ENCODE measurements at places on chromosomes 1 and 21.

GRCh38 chr1:182595641-182596240, 6.7 kb upstream of the RNASEL start:
- no peak for DNase-seq

GRCh38 chr1:2496087-2496622, 20.1 kb downstream of the PLCH2 start:
- no peak for DNase-seq

DNA sequence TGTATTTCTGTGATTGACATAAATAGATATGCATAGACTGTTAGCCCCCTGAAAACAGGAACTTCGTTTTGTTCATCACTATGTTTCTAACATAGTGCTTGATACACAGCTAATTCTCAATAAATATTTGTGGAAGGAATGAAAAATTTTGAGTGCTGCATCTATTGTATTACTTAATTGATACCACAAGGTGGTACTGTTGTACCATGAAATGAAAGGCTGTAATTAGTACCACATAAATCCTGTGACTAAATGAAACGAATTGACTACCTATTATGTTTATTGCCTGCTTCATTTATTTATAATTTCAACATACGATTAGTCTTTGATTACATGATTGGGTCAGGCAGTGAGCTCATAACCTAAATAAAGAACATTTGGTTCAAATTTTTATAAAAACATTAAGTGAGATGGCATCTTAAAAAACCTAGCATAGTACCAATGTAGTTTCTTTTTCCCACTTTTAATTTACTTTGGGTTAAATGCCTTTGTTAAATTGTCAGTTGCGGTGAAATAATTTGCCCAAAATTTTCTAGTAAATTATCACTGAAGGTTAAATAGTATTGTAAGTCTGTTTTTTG, 15.0 kb upstream of the TGFB2 start:
- no peak for DNase-seq

- no peak for DNase-seq
Measured at GRCh38 chr1:94553323-94553730, 11.8 kb upstream of the F3 start.

DNA sequence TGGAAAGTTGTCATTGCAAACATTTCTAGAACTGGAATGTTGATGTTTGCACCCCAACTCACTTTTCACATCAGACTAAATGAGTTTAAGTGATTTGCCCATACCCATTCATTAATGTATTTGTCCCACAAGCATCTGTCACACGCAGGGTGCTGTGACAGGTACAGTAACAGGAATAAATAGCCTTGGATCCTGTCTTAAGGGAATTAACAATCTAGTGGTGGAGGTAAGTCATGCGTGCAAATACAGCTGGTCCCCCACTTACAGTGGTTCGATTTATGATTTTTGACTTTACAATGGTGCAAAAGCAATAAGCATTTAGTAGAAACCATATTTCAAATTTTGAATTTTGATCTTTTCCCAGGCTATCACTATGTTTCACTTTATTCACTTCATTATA, 17.5 kb upstream of the PRDM2 start:
- DNase-seq = no peak

- no peak for DNase-seq
Measured at GRCh38 chr1:74091371-74091770, 106.6 kb downstream of the LRRIQ3 start.

GRCh38 chr1:46538147-46538546, 13.3 kb downstream of the KNCN start:
- no peak for DNase-seq

GRCh38 chr1:10599194-10599861, 124.6 kb downstream of the PEX14 start:
- DNase-seq = no peak

- DNase-seq = no peak
Measured at GRCh38 chr1:117600966-117601365, 4.9 kb upstream of the TENT5C start.

- DNase-seq = no peak
Measured at GRCh38 chr1:212955961-212956620, 5.8 kb downstream of the VASH2 start.

- DNase-seq = no peak
Measured at GRCh38 chr21:42002421-42002958, 7.7 kb downstream of the ZBTB21 start.

GRCh38 chr1:113396585-113396984, 6.3 kb downstream of the MAGI3 start:
- no peak for DNase-seq

DNA sequence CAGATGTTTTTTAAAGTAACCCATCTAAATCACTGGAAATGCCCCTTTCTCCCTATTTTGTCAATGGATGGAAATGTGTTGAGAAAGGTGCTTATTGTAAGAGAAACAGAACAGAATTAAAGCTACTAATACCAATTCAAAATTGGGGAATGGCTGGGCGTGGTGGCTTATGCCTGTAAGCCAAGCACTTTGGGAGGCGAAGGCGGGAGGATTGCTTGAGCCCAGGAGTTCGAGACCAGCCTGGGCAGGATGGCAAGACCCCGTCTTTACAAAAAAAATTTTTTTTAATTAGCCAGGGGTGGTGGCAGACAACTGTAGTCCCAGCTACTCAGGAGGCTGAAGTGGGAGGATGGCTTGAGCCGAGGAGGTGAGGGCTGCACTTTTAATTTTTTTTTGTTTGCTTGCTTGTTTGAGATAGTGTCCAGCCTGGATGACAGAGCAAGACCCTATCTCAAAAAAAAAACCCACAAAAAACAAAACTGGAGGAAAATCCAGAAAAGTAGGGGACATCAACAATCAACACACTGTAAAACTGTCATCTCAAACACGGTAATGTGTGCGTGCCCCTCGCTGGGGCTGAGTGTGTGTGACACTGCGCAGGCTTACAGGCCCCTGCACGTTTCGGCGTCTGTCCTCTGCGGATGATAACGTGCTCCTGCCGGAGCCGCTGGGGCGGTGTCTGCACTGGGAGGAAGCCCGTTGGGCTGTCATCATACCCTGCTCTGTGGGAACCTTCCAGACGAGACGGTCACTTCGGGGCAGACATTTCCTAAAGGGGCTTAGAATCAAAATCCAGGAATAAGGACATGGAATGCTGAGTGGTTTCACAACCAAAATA, 11.6 kb upstream of the POFUT2 start:
- no peak for DNase-seq

- no peak for DNase-seq
Measured at GRCh38 chr1:25103164-25103795, 129.0 kb downstream of the SYF2 start.

Measured in cerebellar nuclear complex (tissue), 1 donor.